Activated naive CD8-positive, alpha-beta T cell treated with anti-CD3 and anti-CD28 coated beads for 36 hours (primary cell): ENCODE measurements at places on chromosomes 3 and 15.

DNA sequence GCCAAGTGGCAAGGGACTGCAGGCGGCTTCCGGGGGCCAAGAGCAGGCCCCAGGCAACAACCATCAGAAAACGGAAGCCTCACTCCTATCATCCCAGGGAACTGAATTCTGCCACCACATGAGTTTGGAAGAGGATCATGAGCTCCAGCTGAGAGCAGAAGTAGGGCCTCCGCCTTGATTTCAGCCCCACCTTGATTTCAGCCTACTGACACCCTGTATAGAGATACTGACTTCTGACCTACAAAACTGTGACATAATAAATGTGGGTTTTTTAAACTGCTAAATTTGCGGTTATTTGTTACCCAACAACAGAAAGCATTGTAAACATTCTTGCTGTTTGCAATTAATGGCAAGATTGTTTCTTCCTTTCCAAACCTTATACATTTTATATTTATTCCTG lies 21.6 kb upstream of the RARRES1 start:
- no peak for DNase-seq

GRCh38 chr15:70783041-70783440 lies 19.7 kb upstream of the UACA start:
- no peak for DNase-seq

- DNase-seq: peak; percentile 31
Observed at GRCh38 chr3:3127432-3128010, 781 bp downstream of the TRNT1 start.

DNA sequence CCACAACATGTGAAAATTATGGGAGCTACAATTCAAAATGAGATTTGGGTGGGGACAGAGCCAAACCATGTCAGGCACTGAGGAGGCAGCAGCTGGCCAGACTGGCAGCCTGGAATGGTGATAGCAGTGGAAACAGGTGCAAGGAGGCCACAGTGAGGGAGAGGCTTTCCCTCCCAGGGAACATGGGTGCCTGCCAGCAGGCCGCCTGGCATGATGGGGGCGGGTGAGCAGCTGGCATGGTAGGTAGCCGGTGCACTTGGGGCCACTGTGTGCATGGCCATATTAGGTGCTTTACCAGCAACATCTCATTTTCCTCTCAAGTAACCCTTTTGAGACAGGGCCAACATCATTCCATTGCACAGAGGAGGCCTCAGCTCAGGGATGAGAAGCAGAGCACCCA lies 18.3 kb upstream of the MRPS22 start:
- no peak for DNase-seq

- DNase-seq: no peak
Observed at GRCh38 chr3:63588895-63589294, 63.6 kb upstream of the SNTN start.

- DNase-seq: no peak
Observed at GRCh38 chr3:4416961-4417360, 50.1 kb downstream of the SUMF1 start.

DNA sequence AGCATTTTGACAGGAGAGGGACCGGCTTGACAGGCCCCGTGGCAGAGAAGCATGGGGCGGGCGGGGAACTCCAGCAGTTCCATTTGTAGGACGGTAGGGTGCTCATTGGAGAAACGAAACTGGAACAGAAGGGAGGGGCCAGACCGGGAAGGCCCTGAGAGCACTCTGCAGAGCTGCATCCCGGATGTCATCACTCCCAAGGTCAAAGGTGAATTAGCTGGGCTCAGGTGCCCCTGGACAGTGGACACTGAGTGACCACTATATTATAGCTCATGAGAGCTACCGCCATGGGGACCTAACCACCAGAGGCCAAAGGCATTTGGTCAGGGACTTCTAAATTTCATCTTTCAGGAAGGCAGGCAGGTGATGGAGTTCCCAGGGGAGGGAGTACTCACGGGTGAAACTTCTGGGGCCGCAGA lies 7.3 kb downstream of the CSRNP1 start:
- no peak for DNase-seq

DNA sequence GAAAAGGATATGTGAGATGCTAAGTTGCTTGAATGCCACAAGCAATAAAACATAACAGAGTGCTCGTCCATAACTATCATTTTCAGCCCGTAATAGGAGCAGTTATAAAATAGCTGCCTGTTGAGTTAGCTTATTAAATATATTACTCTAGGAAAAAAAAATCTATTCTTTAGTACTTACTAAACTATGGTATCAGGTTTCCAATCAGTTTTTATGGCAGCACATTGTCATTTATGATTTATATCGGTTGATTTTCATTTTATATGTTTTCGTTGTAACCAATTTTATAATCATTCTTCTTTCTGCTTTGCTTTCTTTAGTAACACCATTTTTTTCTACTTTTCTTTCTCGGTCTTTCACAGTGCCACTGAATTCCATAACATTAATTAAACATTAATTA lies 51.9 kb downstream of the SEMA6D start:
- DNase-seq: no peak

- no peak for DNase-seq
Observed at GRCh38 chr15:79282371-79283251, at the start of gene ANKRD34C. ANKRD34C (plus strand) TSS chr15:79282722; CDS start chr15:79293285, 10,563 bp downstream.

GRCh38 chr3:37918627-37919026 lies 56.9 kb downstream of the CTDSPL start:
- DNase-seq: no peak

- no peak for DNase-seq
Observed at GRCh38 chr15:41990691-41991090, 18.3 kb upstream of the EHD4 start.

DNA sequence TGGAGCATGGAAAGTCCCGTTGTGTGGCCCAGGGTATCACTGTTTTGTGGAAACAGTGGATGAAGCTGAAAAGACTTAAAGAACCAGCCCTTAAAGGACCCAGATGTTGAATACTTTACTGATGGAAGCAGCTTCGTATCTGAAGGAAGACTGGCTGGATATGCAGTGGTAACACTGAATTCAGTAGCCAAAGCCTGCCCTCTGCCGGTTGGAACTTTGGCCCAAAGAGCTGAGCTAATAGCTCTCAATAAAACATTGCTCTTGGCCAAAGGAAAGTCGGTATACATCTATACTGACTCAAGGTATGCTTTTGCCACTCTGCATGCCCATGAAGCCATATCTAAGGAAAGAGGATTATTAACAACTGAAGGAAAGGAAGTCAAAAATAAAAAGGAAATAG lies 885.4 kb downstream of the PDCD6IP start:
- peak; percentile 11 for DNase-seq

- no peak for DNase-seq
Observed at GRCh38 chr3:102449341-102449740, 14.5 kb downstream of the ZPLD1 start.

GRCh38 chr15:65420975-65421359 lies 1.8 kb downstream of the IGDCC4 start:
- no peak for DNase-seq
